ENCODE measurements at places on chromosomes 5 and 9.

- no peak for DNase-seq
These were observed 22.6 kb upstream of the LMX1B start for GRCh38 chr9:126591083-126591482.

DNA sequence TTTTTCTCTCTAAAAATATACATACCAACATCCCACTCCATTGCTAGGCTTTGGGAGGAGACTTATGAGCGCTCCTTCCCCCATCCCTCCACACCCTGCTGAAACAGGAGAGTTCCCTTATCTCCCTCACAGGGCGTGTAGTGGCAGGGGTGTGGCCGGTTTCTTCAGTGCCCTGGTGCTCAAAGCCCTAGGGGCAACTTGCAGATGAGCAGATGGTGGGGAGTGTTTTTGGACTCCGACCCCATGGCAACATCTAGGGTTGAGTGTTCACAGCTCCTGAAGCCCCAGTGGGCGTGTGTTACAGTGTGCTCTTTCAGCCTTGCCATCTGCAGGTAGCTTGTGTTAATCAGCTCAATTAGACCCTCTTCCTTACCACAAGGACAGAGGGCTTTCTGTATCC is 409.5 kb downstream of the MAT2B start:
- DNase-seq, result no peak

DNA sequence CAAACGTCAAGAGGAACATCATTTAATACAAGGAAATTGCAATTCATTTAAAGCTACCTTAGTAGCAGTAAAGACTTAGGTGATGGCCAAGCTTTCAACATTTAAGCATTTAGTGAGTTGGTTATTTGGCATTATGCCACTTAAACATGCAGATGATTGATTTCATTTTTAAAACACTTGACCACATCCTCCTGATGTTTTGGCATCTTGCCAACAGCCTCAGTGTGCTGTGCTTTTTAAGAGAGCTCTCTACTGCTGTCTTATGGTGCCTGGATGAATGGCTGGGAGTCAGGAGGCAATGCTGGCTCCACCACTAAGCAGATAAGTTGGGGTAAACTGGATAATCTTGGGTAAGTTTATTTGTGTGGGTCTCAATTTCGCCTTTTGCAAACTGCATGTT is 364.5 kb downstream of the MAN2A1 start:
- peak; percentile 20 for DNase-seq

DNA sequence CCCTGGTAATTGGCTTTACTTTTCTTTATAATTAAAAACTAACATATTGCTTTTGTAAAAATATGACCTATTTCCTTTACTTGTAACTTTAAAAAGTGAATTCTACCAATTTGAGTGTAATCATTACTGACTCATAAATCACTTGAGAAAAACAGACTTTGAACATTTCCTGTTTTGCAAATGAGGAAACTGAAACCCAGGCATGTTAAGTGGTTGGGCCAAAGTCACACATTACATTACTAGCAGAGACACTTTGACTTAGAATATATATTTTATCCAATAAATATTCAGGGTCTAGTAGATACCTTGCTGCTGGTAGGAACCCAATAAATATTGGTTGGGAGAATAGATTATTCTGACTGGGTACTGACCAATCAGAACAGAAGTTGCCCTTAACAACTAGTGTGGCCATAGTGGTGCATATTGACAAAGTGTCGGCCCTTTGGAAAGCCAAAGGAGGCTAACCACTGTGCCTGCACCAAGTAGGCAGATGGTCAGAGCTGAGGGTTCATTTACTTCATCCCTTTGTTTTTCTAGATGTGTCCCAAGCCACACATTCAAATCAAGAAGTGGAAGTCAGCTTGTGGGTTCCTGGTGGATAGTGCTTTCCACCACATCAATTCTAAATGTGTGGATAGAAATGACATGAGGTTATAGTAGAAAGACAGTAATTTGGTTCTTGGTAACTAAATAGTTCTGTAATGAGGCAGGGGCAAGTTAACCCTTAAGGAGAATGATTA is 365.1 kb upstream of the RIOK2 start:
- DNase-seq, result no peak

DNA sequence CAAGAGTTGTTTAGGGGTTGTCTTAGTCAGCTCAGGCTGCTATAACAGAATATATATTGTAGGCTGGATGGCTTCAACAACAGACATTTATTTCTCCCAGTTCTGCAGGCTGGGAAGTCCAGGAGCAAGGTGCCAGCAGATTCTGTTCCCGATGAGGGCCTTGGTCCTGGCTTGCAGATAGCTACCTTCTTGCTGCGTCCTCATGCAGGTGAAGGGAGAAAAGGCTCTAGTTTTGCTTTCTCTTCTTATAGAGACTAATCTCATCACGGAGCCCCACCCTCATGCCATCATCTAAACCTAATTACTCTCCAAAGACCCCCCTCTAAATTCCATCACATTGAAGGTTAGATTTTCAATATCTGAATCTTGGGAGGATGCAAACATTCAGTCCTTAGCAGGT is 246.0 kb upstream of the ANKRD55 start:
- no peak for DNase-seq

GRCh38 chr5:74161170-74161569 is 479.4 kb downstream of the ENC1 start:
- no peak for DNase-seq

GRCh38 chr5:140251527-140251973 is 51.4 kb downstream of the PFDN1 start:
- DNase-seq, result peak; percentile 13

- DNase-seq, result no peak
These were observed 133.4 kb upstream of the OTULINL start for GRCh38 chr5:14447958-14448911.

- DNase-seq, result no peak
These were observed 224.8 kb downstream of the FAM114A2 start for GRCh38 chr5:153813901-153814300.

- no peak for DNase-seq
These were observed 27.0 kb downstream of the RAPGEF6 start for GRCh38 chr5:131607903-131608540.

DNA sequence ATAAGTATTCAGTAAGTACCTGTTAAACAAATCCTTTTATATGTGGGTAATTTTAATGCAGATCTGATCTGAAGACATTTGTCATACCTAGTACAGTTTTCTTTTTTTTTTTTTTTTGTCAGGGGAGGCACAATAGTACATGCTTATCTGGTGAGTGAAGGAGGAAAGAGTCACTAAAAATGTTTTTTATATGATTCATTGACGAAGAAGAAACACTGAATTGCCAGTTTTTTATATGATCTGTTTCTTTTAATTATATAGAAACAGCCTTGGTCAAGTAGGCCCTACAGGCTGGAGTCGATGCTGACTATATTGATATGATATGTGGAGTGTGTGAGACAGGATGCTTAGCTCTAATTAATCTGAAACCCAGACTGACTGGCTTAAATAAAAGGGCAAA is 315.2 kb downstream of the PSAT1 start:
- no peak for DNase-seq

DNA sequence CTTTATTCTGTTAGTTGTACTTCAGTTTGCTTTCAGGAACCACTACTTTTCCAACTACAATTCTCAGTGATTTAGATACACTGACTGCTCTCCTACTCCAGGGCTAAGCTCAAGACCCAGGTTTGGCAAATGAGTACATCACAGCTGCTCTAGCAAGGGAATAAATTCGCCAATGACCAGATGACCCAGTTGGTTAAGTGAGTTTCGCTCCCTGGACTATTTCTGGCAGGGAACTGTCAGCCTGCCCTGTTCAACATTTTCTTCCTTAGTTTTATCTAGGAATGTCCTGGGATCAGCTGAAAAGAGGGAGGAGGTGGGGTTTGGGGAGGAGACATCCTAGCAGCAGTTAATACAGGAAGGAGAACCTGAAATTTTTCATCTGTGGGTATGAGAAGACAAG is 6.4 kb upstream of the STARD4 start:
- DNase-seq, result no peak

- no peak for DNase-seq
These were observed 4.6 kb upstream of the FCN1 start for GRCh38 chr9:134922066-134922931.

- no peak for DNase-seq
These were observed 51.9 kb downstream of the ELL2 start for GRCh38 chr5:95909738-95910137.

GRCh38 chr5:38447056-38447455 is 109.4 kb downstream of the LIFR start:
- no peak for DNase-seq

DNA sequence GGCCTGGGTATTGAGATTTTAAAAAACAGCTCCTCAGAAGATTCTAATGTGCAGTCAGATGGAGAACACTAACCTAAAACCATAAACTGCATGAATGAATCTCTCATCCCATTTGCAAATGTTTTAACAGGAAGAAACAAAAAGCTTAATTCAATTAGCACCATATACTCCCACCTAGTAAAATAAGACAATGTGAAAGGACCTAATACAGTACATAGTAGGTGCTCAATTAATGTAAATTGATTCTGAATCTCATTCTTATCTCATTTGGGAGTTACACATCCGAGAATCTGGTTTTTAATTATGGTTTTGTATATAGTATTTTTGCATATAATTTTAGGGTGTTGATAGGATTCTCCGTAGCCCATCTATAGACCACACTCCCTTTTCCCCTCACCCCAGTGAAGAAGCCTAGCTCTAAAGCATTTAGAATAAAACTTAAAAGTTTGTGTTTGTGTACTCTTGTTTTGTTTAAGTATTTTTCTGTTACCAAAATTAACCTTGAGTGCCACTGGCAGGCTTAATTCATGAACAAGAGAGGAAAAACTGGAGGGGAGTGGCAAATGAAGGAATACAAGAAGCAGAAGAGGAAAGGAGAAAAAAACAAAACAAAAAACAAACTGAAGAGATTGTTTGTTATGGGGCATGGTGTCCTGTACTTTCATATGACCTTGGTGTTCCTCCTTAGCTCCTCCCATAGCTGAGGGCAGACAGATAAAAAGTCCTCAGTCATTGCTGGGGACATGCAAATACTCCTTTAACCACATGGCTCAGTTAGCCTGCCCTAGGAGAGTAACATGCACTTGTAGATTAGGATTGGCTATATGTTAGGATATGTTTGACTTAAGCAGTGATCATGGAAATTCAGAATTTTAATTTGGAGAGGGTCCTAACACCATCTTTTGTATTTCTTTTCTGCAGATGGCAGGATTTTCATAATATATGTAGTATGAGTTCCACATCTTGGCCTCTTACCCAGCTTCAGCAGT is 1.2 kb downstream of the RNF14 start:
- no peak for DNase-seq

- DNase-seq, result no peak
These were observed 94.5 kb downstream of the EDIL3 start for GRCh38 chr5:84290161-84290560.

DNA sequence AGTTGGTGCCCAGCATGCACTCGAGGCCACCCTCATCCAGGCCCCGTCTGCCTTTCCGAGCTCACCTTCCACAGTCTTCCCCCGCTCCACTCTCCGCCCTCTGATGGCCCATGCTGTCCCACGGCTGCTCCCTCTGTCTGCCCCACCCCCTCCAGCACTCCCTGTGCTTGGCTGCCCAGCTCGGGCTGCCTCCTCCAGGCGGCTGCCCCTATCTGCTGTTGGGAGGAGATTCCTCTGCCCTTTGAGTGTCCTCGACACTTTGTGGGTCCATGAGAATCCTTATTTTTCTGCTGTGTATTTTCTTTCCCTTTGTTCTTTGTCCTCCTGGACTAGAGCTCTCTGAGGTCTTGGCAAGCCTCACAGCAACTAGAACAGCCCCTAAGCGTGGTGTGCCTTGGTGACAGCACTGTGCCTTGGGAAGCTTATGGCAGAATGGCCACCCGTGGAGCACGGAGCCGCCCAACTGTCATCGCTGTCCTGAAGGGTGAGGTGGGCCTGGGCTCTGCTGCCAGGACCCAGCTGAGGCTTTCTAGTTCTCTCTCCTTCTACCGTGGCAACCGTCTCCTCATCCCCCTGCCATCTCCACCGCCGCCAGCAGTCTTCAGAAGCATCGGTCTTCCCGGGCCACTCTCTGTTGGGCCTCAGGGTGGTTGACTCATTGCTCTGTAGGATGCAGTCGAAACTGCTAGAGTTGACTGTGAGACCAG is 5.2 kb downstream of the NTMT1 start:
- DNase-seq, result no peak

DNA sequence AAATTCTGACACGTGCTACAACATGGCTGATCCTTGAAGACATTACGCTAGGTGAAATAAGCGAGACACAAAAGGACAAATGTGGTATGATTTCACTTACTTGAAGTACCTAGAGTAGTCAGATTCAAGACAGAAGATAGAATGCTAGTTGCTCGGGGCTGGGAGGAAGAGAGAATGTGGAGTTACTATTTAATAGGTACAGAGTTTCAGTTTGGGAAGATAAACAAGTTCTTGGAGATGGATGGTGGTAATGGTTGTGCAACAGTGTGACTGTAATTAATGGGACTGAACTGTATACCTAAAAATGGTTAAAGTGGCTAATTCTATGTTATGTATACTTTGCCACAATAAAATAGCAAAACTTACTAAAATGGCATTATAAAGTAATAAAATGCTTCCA is 34.4 kb downstream of the PAM start:
- no peak for DNase-seq

DNA sequence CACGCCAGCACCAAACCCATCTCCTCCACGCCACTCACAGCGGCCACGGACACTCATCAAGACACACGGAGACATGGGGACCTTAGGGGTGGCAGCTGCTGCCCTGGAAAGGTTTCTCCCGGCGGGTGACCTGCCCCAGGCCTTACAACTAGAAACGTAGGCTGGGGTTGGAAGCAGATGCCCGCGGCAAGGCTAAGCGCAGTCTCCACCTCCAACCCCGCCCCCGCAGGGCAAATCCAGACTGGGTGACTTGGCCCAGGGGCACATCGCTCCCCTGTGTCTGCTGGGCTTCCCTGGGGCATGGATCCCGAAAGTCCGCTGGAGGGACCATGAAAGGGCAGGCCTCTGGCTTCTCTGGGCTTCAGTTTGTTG is 12.0 kb upstream of the ASS1 start:
- no peak for DNase-seq
